ENCODE measurements at places on chromosomes 16 and 17.
A peak's percentile ranks its signal among the peaks of the same experiment; 100 is the strongest.

DNA sequence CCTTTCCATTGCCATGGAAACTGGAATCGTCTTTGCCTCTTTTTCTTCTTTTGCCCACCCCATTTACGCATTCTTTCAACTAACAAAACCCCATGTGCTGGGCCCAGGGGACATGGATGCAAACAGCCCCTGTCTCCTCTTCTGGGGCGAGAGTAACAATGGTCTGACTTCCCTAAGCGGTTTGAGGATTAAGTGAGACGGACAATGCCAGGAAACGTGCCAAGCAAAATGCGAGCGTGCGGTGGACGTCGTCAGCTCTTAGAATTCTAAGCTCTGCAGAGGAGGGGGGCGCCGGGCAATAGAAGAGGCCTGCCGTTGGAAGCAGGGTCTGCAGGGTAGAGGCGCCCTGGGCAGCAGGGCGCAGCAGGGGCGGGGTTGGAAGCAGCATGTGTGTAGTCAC is 42.4 kb upstream of the JPH3 start:
- DNase-seq = no peak

GRCh38 chr16:55820615-55821014 is 12.3 kb downstream of the CES1 start:
- DNase-seq = no peak

DNA sequence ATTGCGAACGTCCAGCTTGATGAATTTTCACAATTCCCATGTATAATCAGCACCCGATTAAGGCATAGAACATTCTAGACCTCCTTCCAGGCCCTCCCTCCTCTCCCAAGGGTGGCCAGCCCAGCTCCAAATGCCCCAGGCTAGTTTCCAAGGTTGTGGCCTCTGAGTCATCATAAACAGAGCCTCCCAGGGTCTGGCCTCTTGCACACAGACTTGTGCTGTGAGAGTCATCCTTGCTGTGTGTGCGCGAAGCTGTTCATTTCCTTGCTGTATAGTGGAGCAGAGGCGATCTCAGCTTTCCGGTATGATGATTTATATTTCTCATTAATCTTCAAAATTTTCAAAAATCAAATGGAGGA is 20.5 kb upstream of the JPH3 start:
- DNase-seq = peak; percentile 93

DNA sequence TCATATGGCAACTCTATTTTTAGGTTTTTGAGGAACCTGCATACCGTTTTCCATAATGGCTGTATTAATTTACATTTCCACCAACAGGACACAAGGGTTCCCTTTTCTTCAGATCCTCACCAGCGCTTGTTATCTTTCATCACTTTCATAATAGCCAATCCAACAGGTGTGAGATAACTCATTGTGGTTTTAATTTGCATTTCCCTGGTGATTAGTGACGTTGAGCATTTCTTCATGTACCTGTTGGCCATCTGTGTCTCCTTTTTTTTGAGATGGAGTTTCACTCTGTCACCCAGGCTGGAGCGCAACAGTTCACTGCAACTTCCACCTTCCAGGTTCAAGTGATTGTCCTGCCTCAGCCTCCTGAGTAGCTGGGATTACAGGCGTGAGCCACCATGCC is 36.2 kb upstream of the ABCC3 start:
- no peak for DNase-seq

GRCh38 chr16:59411961-59412841 is 678.1 kb upstream of the GOT2 start:
- no peak for DNase-seq

DNA sequence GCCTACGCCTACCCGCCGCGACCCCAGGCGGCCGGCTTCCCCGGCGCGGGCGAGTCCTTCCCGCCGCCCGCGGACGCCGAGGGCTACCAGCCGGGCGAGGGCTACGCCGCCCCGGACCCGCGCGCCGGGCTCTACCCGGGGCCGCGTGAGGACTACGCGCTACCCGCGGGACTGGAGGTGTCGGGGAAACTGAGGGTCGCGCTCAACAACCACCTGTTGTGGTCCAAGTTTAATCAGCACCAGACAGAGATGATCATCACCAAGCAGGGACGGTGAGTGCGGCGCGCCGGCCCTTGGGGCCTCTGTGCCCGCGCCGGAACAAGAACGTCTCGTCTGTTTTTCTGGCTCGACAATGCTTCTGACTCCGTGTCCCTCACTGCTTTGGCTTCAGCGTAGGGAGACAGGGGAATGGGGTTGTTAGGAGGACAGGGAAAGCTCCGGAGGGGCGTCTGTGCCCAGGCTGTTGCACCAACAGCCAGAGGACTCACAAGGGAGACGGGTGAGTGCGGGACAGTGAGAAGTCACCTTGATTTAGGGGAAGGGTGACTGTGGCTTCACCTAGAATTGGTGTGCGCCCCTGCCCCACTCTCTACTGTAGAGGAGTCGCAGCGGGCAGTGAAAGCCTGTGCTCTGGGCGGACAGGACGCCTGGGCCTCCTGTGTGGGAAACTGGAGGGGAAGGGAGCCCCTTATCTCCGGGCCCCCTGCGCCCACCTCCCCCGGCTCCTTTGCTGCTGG is 806 bp downstream of the TBX21 start:
- no peak for DNase-seq

DNA sequence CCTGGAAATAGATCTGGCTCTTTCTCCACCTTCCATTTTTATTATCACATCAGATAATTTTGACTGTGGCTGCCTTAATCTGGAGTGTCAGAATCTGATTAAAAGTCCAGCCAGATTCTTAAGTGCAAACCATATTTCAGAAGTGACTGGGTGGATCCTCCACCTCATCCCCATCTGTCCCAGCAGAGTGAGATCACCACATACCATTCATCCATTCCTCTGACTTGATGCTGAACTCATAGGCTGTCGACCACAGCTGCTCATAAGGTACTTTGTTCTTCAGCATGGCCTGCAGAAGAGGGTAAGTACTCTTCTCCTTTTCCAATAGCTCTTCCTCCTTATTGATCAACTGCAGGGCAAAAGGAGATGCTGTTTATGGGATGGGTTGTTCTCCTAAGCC is 53.5 kb downstream of the DNAH3 start:
- no peak for DNase-seq

DNA sequence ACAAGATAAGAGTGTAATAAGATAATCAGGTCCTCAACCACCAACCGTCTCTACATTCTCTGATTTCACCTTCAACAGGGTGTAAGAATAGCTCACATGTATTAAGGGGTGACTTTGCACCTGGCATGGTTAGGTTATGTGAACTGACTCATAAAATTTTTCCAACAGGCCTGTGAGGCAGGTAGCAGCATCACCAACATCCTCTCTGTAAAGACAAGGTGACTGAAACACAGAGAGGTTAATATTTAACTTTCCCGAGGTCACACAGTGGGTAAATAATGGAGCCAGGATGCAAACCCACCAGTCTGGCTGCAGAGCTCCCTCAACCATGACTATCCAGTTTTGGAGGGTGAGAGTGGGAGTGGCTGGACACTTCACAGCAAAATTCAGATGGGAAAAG is 317.2 kb downstream of the C16orf95 start:
- no peak for DNase-seq

- no peak for DNase-seq
Measured at GRCh38 chr16:57635266-57636097, 7.1 kb downstream of the ADGRG1 start.

DNA sequence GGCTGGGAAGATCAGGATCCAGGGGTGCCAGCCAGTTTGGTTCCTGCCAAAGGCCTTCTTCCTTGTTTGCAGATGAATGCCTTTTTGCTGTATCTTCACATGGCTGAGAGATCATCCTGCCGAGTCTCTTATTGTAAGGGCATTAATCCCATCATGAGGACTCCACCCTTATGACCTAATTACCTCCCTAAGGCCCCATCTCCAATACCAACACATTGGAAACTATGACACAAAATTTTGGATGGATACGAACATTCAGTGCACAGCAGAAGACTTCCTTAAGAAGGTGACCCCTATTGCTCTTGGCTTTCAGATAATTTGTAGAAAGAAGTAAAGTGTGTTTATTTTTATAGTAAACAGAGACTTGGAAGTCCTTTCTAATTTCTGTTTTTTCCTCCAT is 1164.7 kb upstream of the CDH8 start:
- DNase-seq = no peak

DNA sequence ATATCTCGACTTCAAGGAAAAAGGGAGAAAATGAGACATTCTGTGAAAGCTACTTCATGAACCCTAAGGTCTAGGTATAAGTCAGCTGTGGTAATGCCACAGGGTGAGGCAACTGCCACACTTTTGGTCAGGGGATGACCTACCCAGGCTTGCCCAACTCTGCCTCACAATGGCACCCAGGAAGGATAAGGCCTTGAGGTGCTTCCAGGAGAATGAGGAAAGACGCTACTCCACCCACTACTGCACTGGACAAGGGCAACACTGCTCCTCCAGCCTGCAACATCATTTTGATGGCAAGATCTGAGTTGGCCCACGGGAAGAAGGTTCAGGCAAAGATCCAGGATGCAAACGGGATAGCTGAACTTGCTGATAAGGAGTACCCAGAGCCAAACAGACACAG is 22.0 kb upstream of the GFOD2 start:
- DNase-seq = no peak

GRCh38 chr16:59478838-59479237 is 744.7 kb upstream of the GOT2 start:
- DNase-seq = peak; percentile 31

DNA sequence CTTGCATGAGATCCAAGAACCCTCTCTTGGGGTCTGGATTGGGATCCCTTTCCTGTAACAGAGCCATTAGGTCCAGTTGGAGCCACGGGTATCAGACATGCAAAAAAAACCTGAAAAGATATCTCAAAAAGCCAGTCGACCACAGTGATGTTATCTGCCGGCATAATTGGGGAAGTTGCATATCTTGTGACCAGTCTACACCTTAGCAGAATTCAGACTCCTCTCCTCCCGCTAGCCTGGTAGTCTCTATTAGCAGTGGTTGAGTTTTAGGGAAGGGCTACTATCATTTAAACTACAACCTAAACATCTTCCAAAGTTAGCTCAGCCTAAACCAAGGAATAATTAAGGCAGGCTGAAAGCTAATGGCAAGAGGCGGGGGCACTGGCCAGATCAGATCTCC is 16.2 kb upstream of the PSMD7 start:
- DNase-seq = no peak

DNA sequence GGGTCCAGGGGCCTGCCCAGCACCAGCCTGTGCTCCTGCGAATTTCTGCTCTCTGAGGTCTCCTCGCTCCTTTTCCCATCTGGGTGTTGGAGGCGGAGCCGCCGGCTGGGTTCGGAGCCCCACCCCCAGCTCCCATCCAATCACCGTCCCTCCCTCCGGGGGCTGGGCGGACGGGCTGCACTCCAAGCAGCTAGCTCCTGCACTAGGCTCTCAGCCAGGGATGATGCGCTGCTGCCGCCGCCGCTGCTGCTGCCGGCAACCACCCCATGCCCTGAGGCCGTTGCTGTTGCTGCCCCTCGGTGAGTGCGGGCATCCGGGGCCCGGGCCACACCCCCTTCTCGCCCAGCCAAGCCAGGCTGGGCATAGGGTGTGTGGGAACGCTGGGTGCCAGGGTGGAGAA is at the start of gene NRN1L:
NRN1L (plus strand) TSS at position 202 of the 400 bp plus-strand sequence; CDS start at position 221, 19 bp downstream.
- no peak for DNase-seq

DNA sequence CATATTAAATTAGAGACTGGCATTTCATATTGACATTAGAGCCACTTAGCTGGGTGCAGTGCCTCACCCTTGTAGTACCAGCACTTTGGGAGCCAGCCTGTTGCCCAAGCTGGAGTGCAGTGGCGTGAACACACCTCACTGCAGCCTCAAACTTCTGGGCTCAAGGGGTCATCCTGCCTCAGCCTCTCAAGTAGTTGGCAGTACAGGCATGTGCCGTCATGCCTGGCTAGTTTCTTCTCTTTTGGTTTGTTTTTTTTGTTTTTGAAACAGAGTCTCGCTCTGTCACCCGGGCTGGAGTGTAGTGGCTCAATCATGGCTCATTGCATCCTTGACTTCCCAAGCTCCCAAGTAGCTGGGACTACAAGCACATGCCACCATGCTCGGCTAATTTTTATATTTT is 8.7 kb downstream of the PPM1E start:
- no peak for DNase-seq

GRCh38 chr16:11367483-11367906 is 22.2 kb downstream of the RMI2 start:
- DNase-seq = no peak

All from GM04503 (cell line).